ENCODE measurements at places on chromosomes 5 and 9.

GRCh38 chr5:177117441-177118045, 16.0 kb upstream of the NSD1 start:
- DNase-seq, result no peak

GRCh38 chr9:111483439-111483857, 735 bp downstream of the ECPAS start:
- no peak for DNase-seq

GRCh38 chr5:177382423-177383029, 1.7 kb upstream of the SLC34A1 start:
- DNase-seq, result peak; percentile 18

- DNase-seq, result no peak
Observed at GRCh38 chr5:5348135-5348534, 74.3 kb upstream of the ICE1 start.

- DNase-seq, result no peak
Observed at GRCh38 chr5:17356551-17356950, 139.1 kb downstream of the BASP1 start.

- DNase-seq, result no peak
Observed at GRCh38 chr5:165495829-165496380, 1990.5 kb downstream of the MAT2B start.

DNA sequence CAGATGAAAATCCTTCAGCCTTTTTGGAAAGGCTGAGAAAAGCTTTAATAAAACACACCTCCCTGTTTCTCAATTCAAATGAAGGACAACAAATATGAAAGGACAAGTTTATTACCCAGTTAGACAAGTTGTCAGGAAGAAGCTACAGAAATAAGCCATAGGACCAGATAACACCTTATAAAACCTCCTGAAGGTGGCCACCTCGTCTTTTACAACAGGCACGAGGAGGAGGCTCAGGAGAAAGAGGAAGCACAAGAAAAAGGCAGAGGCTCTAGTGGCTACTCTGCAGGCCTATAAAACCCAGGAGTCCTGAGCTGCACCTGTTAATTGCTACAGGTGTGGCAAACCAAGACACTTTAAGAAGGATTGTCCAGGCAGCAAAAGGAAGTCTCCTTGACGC, 352.1 kb upstream of the CDH18 start:
- no peak for DNase-seq

DNA sequence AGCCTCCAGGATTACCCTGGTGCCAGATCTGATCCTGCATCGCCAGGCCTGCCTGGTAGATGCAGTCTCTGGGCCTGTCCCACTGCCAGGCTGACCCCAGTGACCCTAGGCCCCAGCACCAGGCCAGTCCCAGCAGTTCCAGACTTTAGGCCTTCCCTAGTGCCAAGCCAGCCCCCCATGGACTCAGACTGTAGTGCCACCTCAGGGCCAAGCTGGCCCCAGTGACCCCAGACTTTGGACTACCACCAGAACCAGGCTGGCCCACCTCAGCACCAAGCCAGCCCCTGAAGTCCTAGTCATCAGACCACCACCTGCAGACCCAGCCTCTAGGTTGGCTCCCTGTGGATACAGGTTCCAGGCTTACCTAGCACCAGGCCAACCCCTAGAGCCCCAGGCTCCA, 142.5 kb downstream of the PJA2 start:
- DNase-seq, result no peak

DNA sequence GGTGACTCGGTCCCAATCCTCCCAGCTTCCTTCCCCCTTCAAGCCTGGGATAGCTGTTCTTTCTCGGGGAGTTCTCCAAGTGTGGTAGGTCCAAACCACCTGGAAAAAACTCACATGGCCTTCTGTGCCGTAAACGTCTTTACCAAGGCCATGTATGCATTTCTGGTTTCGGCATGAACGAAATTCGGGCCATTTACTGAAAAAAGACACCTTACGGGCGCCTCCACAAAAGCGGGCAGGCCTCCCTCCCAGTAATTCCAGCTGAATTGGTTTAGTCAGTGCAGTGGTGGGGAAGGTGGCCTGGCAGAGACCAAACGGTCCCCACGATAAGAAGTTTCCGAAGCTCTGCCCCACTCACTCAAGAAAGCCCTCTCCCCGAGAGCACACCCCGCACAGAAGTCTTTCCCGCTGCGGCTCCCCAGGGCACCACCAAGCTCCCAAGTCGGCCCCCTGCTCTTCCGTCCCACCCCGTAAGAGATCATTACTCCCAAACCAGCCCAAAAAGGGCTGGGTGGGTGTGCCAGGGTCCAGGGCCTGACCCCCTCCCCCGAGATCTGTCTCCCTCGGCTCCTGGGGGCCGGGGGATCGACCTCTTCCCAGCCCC, 86.3 kb upstream of the MELK start:
- no peak for DNase-seq

All from NCI-H446 treated with DMSO at 0.1 percent for 48 hours (cell line).